Common myeloid progenitor, CD34-positive (primary cell): ENCODE measurements at places on chromosomes 7 and 10.
A peak's percentile ranks its signal among the peaks of the same experiment; 100 is the strongest.

DNA sequence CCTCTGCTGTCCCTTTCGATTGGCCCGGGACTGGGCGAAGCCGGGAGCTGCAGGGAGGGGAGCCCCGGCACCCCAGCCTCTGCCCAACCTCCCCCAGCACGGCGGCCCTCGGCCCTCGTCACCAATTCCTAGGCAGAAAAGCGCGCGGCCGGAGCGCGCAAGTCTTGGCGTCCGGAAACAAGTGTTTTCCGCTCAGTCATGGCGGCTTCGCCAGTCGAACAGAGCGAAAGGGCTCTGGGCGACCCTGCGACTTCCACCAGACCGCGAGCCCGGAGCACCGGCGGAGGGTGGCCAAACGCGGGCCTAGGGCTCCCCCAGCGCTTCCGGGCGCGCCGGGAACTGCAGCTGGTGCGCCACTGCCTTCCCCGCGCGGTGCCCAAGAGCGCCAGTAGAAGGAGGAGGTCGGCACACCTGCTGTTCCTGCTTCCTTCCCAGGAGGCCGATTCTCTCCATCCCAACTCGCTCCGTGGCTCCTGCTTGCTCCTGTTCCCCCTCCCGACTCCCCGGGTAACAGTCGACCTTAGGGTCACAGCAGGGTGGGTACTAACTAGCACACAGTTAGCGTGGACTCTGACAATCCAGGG lies 729.9 kb downstream of the ZWINT start:
- DNase-seq: peak; percentile 93

- no peak for DNase-seq
These were observed 14.5 kb upstream of the KAZALD1 start for GRCh38 chr10:101047268-101047667.

DNA sequence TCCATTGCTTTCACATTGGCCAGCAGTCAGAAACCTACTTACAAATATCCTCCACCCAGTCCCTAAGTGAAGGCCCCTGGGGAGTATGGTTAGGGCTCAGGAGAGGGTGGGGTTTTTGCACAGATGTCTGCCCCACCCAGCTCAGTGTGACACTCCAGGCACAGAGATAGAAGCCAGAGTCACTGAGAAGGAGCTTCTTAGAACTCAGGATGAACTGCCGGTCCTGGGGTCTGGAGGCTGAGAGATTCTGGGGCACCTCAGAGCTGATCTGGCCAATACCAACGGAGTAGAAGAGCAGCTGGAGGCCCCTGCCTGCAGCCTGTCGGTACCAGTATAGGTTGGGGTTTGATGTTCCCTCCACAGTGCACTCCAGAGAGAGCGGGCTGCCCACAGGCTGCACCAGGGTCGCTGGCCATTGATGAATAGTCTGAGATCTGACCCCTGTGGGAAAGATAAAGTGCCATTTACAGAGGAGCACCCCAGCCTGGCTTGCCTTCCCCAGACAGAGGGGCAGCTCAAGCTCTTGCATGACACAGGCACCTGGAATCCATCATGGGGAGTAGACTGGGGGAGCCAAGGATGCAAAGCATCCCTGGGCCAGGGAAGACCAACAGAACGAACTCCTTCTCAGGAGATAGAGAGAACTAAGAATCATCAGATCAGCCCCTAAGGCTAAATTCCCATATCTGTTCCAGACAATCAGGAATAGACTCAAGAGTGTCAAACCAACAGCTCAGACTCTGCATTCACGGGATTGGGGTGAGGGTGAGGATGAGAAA lies 41.9 kb downstream of the PRSS2 start:
- DNase-seq: no peak

DNA sequence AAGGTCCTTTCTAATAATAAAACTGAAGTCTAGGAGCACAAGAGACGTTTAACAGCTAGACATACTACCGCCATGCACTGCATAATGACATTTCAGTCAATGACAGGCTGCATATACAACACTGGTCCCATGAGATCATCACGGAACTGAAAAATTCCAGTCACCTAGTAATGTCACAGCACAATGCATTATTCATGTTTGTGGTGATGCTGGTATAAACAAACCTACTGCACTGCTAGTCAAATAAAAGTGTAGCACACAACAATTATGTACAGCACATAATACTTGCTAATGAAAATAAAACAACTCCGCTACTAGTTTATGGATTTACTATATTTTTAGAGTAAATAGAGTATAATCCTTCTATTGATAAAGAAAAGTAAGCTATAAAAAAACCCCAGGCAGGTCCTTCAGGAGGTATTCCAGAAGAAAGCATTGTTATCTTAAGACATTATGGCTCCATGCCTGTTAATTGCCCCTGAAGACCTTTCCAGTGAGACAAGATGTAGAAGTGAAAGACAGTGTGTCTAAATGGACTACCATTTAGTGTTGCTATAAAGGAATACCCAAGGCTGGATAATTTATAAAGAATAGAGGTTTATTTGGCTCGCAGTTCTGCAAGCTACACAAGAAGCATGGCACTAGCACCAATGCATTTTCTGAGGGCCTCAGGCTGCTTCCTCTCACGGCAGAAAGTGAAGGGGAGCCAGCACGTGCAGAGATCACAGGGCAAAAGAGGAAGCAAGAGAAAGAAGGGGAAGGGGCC lies 47.1 kb downstream of the HIBADH start:
- DNase-seq: no peak

DNA sequence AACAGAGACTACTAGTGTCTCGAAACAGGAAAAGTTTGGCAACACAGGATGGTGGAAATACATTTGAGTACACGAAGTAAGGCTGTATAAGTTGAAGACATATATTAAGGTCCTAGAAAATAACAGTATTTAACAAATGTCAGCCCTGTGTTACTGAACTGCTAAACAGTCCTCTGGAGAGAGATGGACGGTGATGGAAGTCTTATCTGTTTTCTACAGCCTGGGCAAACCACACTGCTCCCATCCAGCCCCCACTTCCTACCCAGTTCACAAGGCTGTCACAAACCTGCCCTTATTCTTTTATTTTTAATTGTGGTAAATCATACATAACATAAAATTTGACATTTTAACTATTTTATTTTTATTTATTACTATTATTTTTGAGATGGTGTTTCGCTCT lies 179.1 kb downstream of the DNAJC1 start:
- no peak for DNase-seq

GRCh38 chr7:644381-645305 lies 81.9 kb upstream of the DNAAF5 start:
- DNase-seq: no peak

DNA sequence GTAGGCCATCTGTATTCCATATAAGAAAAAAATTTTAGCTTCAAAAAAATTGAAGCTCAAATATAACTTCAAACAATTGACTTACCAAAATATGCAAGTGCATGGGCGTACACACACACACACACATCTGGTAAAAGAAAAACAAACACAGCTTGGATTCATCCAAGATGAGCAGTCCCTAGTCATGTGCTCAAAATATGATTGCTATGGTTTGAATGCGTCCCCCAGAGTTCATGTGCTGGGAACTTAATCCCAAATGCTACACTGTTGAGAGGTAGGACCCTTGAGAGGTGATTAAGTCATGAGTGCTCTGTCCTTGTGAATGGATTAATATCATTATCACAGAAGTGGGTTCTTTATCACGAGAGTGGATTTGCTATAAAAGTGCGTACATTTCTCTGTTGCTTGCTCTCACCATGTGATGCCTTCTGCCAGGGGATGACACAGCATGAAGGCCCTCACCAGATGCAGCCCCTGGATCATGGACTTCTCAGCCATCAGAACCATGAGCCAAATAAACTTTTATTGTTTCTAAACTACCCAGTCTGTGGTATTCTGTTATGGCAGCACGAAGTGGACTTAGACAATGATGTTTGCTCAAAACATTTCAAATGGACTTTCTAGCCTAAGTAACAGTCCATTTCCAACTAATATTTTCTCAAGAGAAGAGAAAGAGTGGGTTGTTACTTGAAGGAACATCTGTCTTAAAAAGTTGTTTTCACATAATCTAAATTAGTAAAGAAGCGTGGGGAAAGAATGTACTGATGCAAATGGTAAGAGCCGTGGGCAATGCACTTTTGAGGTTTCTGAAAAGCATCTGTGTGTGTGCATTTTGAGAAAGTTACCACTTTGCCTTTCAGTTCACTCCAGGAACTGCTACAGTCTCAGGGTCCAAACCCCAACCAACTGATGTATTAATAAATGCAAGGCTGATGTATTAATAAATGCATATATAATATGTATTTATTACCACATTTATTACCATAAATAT lies 15.1 kb upstream of the SVIL start:
- no peak for DNase-seq
